ENCODE measurements at places on chromosomes 11 and 22. TPM values are rescaled to one million over a fixed set of nuclear protein-coding genes. Genes with fewer than 3 reads are reported as not detected.

The MUC2 gene
- not detected for total RNA-seq

The POU2AF2 gene
- total RNA-seq: not detected

GRCh38 chr11:64247729-64248531 is 1.2 kb upstream of the PPP1R14B start:
- no peak for DNase-seq

The OR5B2 gene
- not detected for total RNA-seq

- no peak for DNase-seq
Observed at GRCh38 chr11:130916910-130917309, 631 bp upstream of the SNX19 start.

The TP53AIP1 gene
- total RNA-seq: not detected

The CRYBA4 gene
- not detected for total RNA-seq

DNA sequence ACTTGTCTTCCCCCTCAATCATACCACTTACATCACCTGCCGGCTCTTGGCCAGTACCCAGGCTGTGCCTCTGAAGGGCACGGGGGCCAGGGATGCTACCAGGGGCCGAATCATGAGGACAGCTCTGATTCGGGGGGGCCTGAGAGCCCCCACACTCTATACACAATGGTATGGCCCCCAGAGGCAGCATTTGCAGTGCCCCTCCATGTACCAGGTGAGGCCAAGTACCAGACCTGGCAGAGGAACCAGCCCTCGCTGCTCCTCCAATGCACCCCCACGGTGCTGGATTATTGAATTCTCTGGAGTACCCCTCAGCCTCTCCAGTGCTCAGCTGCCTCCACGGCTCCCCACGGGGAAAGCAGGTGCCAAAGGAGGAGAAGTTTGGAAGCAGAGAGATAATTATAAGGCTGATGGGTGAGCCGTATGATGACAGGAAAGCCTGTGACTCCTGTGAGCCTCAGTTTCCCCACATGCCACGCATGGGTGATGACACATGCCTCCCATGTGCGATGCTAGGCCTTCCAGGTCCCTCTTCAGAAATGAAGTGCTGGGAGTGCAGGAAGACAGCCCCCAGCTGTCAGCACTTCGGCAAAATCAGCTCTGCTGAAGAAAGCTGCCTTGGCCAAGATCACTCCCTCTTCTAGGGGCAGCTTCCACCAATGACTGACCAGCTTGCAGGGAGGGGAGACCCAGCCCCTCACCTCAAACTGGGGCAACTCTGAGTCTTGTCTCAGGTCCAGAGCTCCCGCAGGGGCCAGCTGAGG is 69.9 kb downstream of the THAP12 start:
- DNase-seq: no peak

The FSHB gene
- not detected for total RNA-seq

- DNase-seq: peak; percentile 44
Observed at GRCh38 chr11:115990004-115990447, 485.8 kb upstream of the CADM1 start.

DNA sequence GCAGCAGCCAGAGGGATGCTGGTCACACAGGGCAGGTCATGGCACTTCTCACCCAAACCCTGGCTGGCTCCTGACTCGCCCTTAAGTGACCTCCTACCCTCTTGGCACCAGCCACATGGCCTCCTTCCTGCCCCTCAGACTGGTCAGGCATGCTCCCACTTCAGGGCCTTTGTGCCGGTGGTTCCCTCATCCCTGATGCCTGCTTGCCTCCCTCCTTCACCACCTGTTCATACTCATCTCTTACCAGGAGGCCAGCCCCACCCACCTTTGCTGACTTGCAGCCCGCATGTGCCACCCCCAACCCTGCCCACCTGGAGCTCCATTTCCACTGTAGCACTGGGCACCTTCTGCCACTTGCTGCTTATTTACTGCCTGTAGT is 20.1 kb downstream of the GNAZ start:
- no peak for DNase-seq

DNA sequence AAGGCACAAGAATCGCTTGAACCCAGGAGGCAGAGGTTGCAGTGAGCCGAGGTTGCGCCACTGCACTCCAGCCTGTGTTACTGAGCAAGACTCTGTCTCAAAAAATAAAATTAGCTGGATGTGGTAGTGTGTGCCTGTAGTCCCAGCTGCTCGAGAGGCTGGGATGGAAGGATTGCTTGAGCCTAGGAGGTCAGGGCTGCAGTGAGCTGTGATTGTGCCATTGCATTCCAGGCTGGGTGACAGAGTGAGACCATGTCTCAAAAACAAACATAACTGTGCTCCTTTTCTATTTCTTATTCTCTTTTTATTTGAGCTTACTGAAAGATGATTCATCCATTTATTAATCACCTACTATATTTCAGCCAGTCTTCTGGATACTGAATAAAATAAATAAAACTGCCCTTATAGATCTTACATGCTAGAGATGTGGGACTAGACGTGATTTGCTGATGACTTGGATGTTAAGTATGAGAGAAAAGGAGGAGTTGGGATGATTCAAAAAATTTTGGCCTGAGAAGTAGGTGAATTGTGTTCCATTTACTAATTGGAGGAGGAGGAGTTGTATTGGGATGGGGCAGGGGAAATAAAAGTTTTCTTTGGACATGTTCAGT is 18.0 kb downstream of the PAAF1 start:
- no peak for DNase-seq

- no peak for DNase-seq
Observed at GRCh38 chr11:28176351-28176750, 68.2 kb downstream of the METTL15 start.

- DNase-seq: no peak
Observed at GRCh38 chr11:68044145-68044813, 5.5 kb downstream of the TCIRG1 start.

DNA sequence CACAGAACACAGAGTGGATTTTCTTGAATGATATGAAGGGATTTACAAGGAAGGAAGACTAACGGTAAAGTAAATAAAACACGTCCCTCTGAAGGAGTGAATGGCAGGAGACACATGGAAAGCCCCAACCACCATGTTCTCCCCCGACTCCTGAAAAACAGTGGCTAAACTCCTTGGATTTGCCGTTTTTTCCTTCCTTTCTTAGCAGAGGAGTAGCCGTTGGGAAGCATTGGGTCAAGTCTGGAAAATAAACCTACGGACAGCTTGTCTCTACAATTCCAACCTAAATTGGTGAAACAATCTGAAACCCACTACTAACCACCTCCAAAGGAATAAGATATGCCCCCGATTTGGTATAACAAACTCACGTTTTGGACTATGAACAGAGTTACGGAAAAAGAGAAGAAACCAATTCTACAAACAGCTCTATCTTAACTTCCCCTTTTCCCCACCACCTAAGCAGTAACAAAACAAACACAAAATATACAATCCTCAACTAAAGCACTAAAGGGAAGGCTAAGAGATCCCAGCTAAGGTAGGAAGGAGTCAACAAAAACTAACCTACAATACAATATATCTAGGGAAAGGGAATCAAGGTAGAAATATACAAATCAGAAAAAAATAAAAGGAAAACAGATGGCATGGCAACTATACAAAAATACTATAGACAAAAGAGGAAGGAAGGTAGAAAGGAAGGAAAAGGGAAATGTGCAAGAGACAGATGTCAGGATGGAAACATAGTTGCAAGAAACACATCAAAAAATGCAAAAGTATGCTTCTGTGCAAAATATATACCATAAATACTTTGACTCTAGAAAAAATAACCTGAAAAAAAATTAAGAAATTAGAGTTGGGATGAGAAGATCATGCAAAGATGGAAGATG is 43.8 kb upstream of the LYVE1 start:
- DNase-seq: no peak

The KCNQ1OT1 gene
- total RNA-seq: 2.3 TPM

- no peak for DNase-seq
Observed at GRCh38 chr11:2567026-2567671, 122.3 kb downstream of the KCNQ1 start.

The PARVA gene
- total RNA-seq: 40.0 TPM

GRCh38 chr11:92838759-92839310 is 130.6 kb upstream of the MTNR1B start:
- no peak for DNase-seq

The PKNOX2 gene
- 23.5 TPM for total RNA-seq

The CSRP3 gene
- total RNA-seq: not detected

GRCh38 chr11:117094776-117095175 is 3.5 kb downstream of the SIK3 start:
- no peak for DNase-seq

The LDHAL6A gene
- not detected for total RNA-seq

- no peak for DNase-seq
Observed at GRCh38 chr22:46829117-46829891, 66.9 kb downstream of the TBC1D22A start.

- no peak for DNase-seq
Observed at GRCh38 chr11:69651834-69652620, 11.1 kb downstream of the CCND1 start.

The FADS3 gene
- 17.0 TPM for total RNA-seq

GRCh38 chr11:42036201-42036600 is 576.7 kb upstream of the LRRC4C start:
- no peak for DNase-seq

DNA sequence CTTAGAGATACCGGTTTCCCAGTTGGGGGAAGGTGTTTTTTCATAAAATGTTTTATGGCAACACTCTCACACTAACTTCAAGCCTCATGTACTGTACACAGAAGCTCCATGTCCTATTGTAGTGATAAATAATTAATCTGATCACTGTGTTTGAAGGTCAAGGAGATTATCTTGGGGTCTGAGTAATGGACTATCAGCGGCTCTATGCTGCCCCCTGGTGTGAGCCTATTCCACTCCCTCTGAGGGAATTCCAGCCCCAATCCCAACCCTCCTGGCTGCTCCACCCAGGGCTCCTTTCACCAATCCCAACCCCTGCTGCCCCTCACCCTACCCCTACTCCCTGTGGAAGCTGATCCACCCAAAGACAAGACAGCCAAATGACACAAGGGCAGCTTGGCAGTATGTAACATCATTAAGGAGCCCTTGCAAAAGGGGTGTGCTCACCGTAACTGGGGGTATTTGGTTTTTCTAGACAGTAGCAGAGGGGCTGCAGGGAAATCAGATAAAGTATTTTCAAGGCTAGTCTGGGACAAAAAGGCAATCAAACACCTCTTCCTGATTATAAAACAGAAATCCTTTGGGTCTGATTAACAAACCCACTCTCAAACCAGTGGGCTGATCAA is 22.3 kb downstream of the HPS4 start:
- DNase-seq: peak; percentile 80

- DNase-seq: no peak
Observed at GRCh38 chr22:23023294-23023693, 47.0 kb upstream of the GNAZ start.

The IL17REL gene
- 0.07 TPM for total RNA-seq

DNA sequence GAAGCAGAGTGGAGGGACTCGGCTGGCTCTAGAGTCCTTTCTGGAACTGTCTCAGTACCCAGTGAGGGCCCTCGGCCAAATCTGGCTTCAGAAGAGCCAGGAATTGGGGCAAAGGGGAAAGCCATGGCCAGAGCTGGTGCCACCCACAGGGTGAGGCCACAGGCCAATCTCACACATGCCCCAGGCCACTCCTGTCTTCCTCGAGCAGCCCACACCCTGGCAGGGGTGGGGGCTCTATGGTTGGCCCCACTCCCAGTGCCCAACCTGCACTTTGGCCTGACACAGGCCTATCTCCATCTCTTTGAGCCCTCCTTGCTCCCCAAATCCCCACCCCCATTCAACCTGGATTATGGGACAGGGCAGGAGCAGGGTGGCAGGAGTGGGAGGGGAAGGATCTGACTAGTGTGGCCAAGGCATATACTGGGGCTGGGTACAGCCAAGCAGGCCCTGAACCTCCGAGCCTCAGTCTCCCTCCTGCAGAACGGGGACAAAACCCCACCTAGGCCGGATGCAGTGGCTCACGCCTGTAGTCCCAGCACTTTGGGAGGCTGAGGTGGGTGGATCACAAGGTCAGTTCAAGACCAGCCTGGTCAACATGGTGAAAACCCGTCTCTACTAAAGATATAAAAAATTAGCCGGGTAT is 6.9 kb downstream of the TST start:
- DNase-seq: no peak

GRCh38 chr11:75891947-75892739 is 77.1 kb downstream of the UVRAG start:
- no peak for DNase-seq

- DNase-seq: no peak
Observed at GRCh38 chr11:126403658-126404057, 48.2 kb downstream of the ST3GAL4 start.

- no peak for DNase-seq
Observed at GRCh38 chr11:119590651-119591351, 138.2 kb downstream of the NECTIN1 start.

The DDI1 gene
- total RNA-seq: not detected

DNA sequence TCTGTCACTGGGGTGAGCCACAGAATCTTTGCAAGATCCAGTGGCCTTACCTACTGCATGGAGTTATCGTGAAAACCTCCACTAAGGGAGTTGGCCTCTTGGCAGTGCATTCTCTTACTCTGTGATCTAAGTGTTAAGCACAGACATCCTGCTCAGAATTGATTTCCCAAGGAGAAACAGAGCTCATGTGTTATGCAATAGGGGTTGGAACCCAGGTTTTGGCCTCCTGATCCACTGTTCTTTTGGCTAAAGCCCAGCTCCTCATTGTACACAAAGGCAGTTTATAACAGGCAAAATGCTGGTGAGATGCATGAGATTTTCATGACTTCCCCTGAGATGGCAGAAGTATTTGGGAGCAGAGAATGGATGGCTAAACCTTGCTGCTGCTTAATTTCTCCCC is 11.8 kb downstream of the DTX4 start:
- no peak for DNase-seq

GRCh38 chr11:77156396-77157195 is 28.6 kb downstream of the MYO7A start:
- DNase-seq: no peak

The RAB3IL1 gene
- 3.4 TPM for total RNA-seq

DNA sequence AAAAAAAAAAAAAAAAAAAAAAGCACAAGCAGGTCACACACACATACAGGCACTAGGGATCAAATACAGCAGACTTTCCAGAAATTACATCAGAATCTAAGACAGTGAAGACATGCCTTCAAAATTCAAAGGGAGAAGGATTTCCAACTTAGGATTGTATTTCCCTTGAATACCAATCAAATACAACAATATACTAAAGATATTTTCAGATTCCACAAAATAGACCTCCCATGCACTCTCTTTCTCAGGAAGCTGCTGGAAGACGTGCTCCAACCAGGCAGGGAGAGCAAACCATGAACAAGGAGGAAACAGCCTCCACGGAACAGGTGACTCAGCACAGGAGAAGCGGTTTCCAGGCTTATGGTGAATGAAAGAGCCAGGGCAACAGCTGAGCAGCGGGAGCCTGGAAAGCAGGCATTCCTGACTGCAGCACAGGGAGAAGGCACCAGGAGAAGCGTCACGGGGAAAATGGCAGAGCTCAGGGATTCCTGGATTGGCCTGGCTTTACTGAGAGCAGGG is 32.0 kb downstream of the TMEM184B start:
- no peak for DNase-seq

GRCh38 chr11:65498977-65499712 is at the start of gene MALAT1:
Gene MALAT1, plus strand, starts transcription at chr11:65499045.
- peak; percentile 99 for DNase-seq

The TESMIN gene
- 4.2 TPM for total RNA-seq

- DNase-seq: no peak
Observed at GRCh38 chr11:27795955-27796861, 96.0 kb upstream of the BDNF start.

The DDTL gene
- not detected for total RNA-seq

- DNase-seq: no peak
Observed at GRCh38 chr11:108734956-108735559, 70.2 kb downstream of the DDX10 start.

- DNase-seq: no peak
Observed at GRCh38 chr11:130816546-130817329, 99.5 kb downstream of the SNX19 start.

The RNF214 gene
- 47.2 TPM for total RNA-seq

GRCh38 chr11:72703267-72704008 is 29.2 kb upstream of the PDE2A start:
- no peak for DNase-seq
